ENCODE measurements at places on chromosomes 1 and 21. TPM values are rescaled to one million over a fixed set of nuclear protein-coding genes. Genes with fewer than 3 reads are reported as not detected.

The HEYL gene
- total RNA-seq, result 5.6 TPM

The FRRS1 gene
- total RNA-seq, result 5.0 TPM

The MYBPH gene
- total RNA-seq, result not detected

The LDLRAD1 gene
- not detected for total RNA-seq

The SYTL1 gene
- 0.29 TPM for total RNA-seq

The SPATA17 gene
- 0.42 TPM for total RNA-seq

The NCSTN gene
- total RNA-seq, result 56.8 TPM

The EFNA1 gene
- 31.3 TPM for total RNA-seq

The SLC2A5 gene
- 2.0 TPM for total RNA-seq

The EDARADD gene
- total RNA-seq, result not detected

The PLD5 gene
- 0.33 TPM for total RNA-seq

The SKI gene
- total RNA-seq, result 190 TPM

The SGIP1 gene
- total RNA-seq, result 13.0 TPM

The FAM43B gene
- total RNA-seq, result 2.2 TPM

The CACNA1S gene
- total RNA-seq, result not detected

The USH2A gene
- total RNA-seq, result under 0.01 TPM

The PRAMEF27 gene
- not detected for total RNA-seq

The COL8A2 gene
- 42.8 TPM for total RNA-seq

The INTS7 gene
- 15.0 TPM for total RNA-seq

The FLG2 gene
- not detected for total RNA-seq
